Stimulated activated CD4-positive, alpha-beta T cell treated with anti-CD3 and anti-CD28 coated beads, Interleukin-12 subunit alpha, Interleukin-12 subunit beta, amount 100 ng/mL, for 24 hours (primary cell): ENCODE measurements at places on chromosomes 4 and X.

- no peak for DNase-seq
Measured at GRCh38 chr4:182185491-182185890, 57.7 kb upstream of the TENM3 start.

GRCh38 chrX:8191022-8191421 is 20.0 kb upstream of the VCX2 start:
- no peak for DNase-seq

DNA sequence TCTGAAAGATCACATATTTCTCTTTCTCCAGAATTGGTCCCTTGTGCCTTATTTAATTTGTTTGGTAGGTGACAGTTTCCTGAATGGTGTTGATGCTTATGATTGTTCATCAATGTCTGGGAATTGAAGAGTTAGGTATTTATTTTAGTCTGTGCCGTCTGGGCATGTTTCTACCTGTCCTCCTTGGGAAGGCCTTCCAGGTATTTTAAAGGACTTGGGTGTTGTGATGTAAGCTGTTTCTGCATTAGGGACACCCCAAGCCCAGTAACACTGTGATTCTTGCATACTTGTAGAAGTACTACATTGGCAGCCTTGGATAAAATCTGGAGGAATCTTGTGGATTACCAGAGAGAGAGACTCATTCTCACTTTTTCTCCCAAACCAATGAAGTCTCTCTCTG is 120.8 kb upstream of the CXXC4 start:
- DNase-seq: no peak

DNA sequence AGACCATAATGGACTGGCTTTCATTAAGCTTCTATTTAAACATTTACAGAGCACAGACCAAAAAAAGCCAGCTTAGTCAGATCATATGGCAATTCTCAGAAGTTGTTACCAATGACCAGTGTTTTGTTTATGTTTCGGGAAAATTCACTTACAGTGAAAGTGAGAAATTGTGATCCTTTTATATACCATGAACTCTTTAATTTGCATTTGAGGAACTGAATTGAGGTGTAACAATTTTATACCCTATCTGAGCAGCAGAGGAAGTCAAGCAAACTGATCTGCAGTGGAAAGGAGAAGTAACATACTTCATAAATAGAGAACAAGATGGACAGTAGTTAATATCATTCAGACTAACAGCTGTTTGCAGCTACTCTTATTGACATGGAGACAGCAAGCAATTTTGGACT is 97.1 kb downstream of the TMA16 start:
- DNase-seq: no peak

DNA sequence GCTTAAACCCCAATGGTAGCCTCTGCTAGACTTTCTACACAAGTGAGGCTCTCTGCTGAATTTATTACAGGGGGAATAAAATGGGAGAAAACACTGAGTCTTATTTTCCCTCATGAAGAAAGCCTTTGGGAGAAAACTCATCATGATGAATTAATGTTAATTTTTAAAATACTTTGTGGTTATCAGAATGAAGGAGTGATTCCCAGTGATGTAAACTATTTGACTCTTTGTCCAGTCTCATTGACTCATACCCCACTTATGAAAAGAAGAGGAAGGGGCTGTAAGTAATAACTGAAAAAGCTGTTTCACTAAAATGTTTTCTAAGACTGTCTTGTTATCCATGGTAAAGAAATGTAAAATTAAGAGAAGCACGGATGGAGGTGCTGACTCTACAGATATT is 208.8 kb downstream of the GRIA3 start:
- DNase-seq: no peak

- DNase-seq: no peak
Measured at GRCh38 chr4:137609718-137610430, 77.6 kb upstream of the PCDH18 start.

GRCh38 chr4:165058666-165059065 is 5.0 kb downstream of the TRIM75 start:
- no peak for DNase-seq

DNA sequence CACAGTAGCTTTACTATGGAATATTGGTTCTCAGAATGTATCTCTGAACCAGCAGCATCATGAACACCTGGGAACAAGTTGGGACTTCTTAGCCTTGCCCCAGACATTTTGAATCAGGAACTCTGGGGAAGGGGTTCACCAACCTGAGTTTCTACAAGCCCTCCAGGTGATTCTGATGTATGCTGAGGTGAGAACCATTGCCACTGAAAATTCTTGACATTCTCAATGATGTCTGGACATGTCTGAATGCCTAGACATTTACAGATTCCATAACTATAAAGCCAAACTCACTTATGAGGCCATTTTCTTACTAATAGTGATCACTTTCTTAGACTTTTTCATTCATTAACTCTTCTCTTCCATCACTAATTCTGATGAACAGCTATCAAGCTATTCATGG is 389.4 kb upstream of the FTHL17 start:
- DNase-seq: no peak

DNA sequence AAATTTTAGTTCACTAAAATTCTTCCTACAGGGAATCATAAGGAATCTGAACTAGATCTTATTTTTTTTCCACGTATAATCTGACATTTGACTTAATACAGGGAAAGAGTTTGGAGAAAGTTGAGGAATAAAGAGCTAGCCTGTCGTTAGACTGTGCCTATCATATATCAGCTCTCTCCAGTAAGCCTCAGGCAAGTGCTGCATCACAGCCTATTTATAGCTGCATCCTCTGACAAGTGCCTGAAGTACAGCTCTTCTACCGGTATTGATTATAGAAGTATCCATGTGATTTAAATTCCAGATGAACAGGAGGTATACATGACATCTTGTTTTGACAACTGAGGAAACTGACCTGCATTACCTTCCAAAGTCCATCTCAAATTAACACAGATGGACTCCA is 248.9 kb downstream of the TLL1 start:
- no peak for DNase-seq

DNA sequence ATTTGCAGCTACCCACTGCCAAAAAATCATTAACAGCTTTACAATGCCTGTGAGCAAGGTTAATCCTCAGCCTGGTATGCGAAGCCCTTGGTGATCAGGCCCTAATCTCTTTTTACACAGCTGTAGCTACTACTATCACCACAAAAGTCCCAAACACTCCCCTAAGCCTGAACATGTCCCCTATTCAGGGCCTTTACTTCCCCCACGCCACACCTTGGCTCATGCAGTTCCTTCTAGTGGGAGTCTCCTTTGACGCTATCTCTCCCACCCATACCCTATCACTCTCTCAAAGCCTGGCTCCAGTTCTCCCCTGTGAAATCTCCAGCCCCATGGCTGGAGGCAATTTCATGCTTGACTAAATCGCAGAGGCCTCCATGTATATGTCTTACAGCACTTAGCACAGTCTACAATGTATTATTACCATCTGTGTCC is 90.6 kb upstream of the CBR4 start:
- no peak for DNase-seq

DNA sequence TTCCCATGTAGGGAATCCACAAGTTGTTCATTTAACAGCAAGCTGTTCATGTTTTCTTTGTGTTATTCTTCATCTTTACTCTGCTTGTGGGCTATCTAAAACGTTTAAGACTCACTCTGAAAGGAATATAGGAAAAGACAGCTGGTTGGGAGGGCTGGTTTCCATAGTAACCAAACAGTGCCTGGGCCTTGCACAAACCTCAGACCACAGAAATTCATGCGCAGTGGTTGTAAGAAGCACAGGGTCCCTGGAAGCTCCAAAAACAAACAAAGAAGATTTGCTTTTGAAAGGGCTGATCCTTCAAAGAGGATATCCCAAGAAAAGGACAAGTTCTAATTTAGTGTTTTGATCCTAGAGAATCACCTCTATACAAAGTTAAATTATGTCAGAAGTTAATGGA is 7.8 kb downstream of the SERTM2 start:
- DNase-seq: no peak

DNA sequence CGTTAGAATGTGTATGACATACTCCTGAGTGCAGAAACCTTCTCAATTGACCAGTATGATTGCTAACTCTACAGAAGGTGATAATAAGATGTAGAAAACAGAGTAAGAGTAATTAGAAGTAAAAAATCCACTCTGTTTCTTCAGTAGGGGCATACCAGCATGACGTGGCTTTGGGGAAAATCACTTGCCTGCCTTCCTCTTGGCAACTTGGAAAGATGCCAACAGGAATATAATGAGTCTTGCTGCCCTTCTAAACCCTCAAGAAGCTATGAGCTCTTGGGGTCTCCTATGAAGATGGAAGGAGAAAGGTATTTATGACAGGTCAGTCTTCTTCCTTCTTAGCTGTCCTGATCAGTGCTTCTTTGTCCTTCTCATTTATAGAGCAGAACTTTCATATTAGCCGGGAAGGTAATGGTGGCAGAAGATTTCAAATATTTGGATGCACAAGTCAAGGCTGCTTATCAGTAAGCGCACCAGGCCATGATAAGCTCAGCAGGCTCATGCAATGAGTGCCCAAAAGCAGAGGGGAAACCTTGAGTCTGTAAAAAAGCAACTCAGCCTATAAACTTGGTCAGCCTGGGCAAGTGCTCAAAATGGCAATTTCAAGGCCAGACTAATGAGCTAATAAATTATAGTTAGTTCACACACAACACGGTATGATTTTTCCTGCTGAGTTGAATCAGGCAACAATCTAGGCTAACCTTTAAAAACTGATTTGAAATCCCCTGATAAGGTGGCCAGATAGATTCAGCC is 69.7 kb upstream of the PPARGC1A start:
- no peak for DNase-seq

DNA sequence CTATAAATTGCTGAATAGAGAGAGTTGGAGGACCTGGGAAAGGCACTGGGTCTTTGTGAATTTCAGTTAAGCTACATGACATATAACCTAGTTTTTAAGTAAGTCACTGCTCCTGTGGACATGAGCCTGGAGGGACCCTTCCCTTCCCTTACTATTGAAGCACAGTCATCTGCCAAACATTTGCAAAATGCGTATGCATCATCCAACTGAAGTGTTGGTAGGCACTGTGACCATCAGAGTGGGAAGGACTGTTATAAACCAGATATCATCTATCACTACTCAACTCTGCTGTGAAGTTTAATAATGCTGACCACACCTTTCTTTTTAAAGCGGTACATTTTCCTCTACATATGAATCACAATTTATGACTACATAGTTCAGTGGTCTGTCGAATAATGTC is 5.2 kb downstream of the GABRA3 start:
- DNase-seq: no peak

DNA sequence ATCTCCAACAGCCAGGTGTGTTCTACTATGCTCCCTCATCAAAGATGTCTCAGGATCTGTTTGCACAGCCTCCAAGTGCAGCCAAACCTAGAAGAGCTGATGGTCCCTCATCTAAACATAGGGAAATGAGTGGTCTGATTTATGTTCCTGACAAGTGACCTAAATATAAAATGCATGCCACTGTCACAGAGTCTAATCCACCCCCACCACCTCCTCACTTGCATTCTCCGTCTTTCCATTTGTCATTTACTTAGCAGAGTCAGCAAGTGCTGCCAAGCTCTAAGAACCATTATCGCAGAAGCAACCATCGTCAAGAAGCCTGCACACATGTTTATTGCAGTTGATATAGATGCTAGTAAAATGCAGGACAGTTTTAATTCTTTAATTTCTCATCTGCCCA is 33.1 kb upstream of the VCX3A start:
- no peak for DNase-seq

- DNase-seq: no peak
Measured at GRCh38 chrX:45765281-45765680, 564.6 kb upstream of the DIPK2B start.

- no peak for DNase-seq
Measured at GRCh38 chrX:129930941-129931410, 25.0 kb downstream of the UTP14A start.
